Stimulated activated CD4-positive, alpha-beta T cell treated with anti-CD3 and anti-CD28 coated beads, Interleukin-2, amount 100 ng/mL, for 4 hours (primary cell): ENCODE measurements at places on chromosomes 13 and 19.

DNA sequence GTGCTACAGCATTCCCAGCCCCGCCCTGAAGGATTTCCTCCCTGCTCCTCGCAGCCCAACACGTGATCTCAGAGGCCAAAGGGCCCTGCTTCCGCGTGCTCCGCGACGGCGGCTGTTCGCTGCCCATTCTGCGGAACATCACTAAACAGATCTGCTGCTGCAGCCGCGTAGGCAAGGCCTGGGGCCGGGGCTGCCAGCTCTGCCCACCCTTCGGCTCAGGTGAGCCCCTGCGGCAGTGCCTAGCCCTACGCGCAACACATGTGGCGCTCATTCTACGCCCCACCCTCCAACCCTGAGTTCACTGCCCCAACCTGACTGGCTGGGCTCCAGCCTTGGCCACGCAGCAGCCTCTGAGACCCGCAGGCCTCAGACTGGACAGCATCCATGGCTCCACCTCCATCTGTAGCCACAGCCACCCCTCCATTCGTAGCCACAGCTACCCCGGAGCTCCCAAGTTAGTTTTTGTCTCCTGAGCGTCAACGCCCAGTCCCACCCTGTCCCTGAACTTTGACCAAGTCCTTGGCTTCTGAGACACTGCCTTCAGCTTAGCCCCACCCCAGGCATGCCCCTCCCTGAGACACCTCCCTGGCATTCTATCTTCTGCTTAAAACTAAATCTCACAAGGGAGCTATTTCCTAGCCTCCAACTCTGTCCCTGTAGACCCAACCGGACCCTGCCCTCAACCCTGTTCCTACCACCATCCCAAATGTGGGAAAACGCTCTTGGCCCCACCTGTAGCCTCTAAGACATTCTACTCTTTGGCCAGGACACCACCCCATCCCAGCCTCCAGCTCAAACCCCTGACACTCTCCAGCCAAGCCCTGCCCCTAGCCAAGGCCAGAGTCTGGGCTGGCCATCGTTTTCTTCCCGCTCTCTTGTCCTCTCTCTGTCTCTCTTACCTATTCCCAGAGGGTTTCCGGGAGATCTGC is 6.4 kb downstream of the LTBP4 start:
- DNase-seq = no peak

- DNase-seq = no peak
Measured at GRCh38 chr19:18259893-18260292, 14.4 kb downstream of the IQCN start.

- DNase-seq = no peak
Measured at GRCh38 chr13:93687261-93687660, 460.7 kb downstream of the GPC6 start.

DNA sequence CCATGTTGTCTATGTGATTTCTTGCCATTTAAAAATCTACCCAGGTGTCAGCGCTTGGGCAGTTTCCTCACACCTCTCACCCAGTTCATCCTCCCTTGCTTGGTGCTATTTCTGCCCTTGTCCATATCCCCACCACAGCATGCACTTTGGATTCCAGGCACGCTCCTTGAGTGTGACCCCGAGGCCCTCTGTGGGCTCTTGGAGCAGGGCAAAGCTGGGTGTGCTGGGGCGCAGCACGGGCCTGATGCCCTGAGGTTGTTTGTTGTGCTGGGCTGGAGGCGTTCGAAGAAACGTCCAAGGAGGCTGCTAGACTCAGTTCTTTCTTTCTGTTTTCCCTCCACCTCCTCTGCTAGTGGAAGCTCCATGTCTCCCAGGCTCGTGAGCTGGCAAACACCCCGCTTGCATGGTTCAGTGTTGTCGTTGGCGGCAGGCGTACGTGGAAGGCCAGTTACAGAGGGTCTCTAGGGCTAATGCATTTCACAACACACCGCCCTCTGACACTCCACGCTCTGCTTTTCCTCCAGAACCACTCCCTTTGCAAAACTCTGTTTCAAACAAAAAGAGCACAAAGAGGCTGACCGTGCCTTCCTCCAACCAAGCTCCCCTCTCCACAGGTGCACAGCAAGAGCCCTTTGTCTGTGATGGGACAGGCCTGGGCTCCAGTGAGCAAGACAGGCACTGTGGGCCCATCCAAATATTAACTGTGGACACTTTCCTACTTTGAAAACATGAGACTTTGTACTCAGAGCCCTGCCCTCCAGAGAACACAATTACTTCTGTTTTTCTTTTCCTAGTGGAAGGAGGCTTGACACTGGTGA is 117.7 kb upstream of the GJB6 start:
- no peak for DNase-seq

DNA sequence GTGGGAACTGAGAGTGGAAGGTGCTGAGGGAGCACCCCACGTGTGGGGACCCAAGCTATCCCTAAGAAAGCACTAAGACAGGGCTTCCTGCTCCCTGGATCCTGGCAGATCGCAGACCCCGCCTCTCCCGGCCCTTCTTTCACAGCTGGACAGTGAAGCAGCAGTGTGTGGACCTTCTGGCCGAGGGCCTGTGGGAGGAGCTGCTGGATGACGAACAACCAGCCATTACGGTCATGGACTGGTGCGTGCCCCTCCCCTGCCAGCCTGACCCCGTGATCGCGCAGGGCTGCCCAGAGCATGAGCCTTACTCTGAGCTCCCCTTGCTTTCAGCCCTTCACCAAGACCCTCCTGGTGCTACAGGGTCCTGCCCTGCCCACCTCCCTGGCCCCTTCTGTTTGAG is 2.3 kb downstream of the NCCRP1 start:
- no peak for DNase-seq

- DNase-seq = no peak
Measured at GRCh38 chr13:83332751-83333150, 549.5 kb downstream of the SLITRK1 start.

GRCh38 chr19:33705090-33705847 is 83.5 kb downstream of the CHST8 start:
- DNase-seq = no peak

GRCh38 chr13:99382428-99383133 is 75.4 kb upstream of the GPR183 start:
- DNase-seq = no peak

- peak; percentile 29 for DNase-seq
Measured at GRCh38 chr19:51777570-51778462, 16.8 kb downstream of the FPR2 start.

- DNase-seq = no peak
Measured at GRCh38 chr13:31638577-31638976, 100.7 kb upstream of the RXFP2 start.

DNA sequence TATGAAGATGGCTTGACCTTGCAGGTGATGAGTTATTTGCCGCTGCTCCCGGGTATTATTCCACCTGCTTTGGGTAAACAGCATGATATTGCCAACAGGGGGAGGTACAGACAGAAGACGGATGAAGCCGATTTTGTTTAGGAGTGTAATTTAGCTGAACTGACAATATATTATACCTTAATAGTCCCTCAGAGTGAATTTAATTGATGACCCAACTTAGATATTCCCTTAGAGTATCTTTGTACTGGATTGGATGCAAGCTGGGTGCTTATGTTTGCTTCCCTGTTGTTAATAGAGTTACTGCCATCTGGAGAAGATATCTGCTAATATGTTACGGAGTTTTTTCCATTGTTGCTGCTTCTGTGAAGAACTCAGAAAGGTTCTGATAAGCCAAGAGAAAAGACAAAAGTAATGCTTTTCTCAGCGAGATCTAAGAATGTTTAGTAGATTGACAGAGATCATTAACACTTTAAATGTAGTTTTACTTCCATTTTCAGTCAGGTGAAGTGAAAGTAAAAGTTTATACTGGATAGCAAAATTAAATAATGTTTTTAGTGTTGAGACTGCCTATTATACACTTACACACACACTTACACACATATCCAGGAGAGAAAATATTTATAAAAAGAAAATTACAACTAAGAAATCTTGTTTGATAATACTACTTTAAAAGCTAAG is 2220.8 kb upstream of the PCDH20 start:
- no peak for DNase-seq

- DNase-seq = no peak
Measured at GRCh38 chr19:30102239-30102638, 160.2 kb downstream of the URI1 start.

GRCh38 chr19:56170261-56170660 is 5.5 kb upstream of the GALP start:
- DNase-seq = no peak

DNA sequence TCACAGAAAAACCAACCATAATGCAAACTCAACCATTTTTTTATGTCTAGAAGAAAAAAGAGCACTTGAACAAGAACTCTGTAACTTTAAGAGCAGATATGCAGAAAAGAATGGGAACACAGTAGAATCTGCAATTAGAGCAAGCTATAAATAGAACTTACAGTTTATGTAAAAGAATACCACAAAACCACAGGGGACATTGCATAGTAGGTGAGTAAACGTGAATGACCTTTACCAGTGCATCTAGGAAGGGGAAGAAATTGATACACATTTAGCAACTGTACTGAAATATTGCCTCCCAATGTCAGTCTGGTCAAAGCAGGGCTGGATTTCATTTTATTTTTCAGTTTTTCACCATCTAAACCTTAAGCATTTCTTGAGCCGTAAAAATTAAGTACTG is 242.2 kb upstream of the EDNRB start:
- DNase-seq = no peak

- DNase-seq = no peak
Measured at GRCh38 chr13:65585346-65585745, 1644.8 kb downstream of the PCDH9 start.

- no peak for DNase-seq
Measured at GRCh38 chr13:69524459-69525150, 583.0 kb upstream of the ATXN8OS start.

DNA sequence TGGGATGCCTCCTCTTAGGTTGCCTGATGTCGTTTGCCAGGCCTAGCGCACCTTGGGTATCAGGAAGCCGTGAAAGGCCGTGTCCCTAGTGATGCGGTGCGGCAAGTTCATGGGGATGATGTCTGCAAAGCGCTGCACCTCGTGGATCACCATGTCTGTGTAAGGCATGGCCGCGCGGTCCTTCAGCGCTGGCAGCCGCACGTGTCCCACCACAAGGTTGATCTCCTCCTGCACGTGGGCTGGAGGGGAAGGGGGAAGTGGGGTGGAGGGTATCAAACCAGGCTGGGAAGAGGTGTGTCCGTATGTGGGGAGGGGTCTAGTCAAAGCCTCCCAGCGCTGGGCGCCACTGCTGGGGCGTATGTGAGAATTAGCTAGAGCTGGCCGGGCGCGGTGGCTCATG is 23.2 kb downstream of the EGLN2 start:
- no peak for DNase-seq

DNA sequence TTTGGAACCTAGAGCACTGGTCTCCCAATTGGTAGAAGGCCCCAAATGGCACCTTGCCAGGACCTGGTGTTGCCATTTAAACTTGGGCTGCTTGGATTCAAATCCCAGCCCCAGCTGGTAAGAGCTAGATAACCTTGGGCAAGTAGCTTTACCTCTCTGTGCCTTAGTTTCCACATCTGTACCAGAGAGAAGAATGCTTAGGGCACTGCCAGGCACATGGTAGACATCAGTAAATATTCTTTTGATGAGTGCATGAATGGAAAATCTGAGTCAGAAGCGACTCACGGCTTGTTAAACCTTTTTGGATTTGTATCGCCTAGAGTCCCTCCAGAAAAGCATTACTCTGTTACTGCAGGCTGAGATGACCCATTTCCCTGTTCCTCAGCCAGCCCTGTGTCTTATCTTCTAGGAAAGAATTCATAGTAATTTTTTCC is 90.9 kb downstream of the SIPA1L3 start:
- no peak for DNase-seq

DNA sequence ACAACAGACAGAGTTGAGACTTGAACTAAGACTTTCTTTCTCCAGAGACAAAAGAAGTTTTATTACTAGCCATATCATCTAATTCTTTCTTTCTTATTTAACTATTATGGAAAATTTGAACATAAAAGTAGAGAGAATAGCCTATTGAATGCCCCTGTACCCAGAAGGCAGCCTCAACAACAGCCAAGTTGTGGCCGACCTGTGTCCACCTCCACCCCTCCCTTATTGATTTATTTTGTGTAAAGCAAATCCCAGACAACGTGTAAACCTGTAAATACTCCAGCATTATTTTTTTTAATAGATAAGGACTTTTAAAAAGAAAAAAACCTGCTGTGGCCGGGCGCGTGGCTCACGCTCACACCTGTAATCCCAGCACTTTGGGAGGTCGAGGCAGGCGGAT is 26.1 kb upstream of the FXYD3 start:
- DNase-seq = no peak

GRCh38 chr19:15283141-15283883 is 49.0 kb downstream of the BRD4 start:
- no peak for DNase-seq

DNA sequence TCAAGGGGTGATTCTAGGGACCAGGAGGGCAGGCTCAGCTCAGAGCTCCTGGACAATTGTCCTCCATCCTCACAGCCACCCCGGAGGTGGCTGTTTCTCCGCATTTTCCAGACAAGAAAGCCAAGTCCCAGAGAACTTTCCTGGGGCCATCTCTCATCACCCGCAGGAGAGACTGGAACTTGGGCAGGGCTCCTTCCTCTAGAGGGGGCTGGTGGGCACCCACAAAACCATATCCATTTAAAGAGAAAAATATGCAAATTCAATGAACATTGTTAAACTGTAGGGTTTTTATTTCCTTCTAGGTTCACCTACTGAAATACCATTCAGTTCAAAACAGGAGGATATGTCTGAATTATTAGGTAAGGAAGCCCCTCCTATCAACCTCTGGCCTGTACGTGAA is 16.6 kb downstream of the SPACA7 start:
- no peak for DNase-seq

GRCh38 chr13:92807353-92807752 is 419.3 kb upstream of the GPC6 start:
- no peak for DNase-seq

- no peak for DNase-seq
Measured at GRCh38 chr13:59364641-59365085, 799.1 kb downstream of the DIAPH3 start.

- no peak for DNase-seq
Measured at GRCh38 chr19:18441804-18442788, 4.2 kb upstream of the ISYNA1 start.

- no peak for DNase-seq
Measured at GRCh38 chr13:20337884-20338551, 105.9 kb upstream of the GJB6 start.

DNA sequence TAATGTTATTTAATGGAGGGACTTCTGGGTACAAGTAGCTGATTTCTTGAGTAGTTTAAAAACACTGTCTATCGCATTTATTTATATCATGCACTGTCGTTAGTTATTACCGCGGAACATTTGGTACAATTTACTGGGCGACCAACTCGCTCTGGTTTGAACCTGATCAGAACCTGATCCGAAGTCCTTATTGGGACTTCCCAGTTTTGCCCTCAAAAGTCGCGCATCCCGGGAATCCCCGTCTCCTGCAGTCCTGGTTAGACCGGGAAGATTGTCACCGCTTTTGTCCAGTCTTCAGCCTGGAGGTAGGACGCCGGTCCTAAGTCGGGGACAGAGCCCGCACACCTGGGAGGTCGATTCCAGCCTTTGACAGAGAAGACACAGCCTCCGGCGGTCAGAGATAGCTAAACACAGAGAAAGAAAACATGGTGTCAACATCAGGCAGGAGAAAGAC is 694 bp downstream of the CLN5 start:
- DNase-seq = no peak

GRCh38 chr19:8332976-8333766 is 9.9 kb downstream of the KANK3 start:
- DNase-seq = no peak

GRCh38 chr13:51425410-51426042 is 27.3 kb downstream of the INTS6 start:
- DNase-seq = no peak
